ENCODE measurements at places on chromosomes 13 and 19.

DNA sequence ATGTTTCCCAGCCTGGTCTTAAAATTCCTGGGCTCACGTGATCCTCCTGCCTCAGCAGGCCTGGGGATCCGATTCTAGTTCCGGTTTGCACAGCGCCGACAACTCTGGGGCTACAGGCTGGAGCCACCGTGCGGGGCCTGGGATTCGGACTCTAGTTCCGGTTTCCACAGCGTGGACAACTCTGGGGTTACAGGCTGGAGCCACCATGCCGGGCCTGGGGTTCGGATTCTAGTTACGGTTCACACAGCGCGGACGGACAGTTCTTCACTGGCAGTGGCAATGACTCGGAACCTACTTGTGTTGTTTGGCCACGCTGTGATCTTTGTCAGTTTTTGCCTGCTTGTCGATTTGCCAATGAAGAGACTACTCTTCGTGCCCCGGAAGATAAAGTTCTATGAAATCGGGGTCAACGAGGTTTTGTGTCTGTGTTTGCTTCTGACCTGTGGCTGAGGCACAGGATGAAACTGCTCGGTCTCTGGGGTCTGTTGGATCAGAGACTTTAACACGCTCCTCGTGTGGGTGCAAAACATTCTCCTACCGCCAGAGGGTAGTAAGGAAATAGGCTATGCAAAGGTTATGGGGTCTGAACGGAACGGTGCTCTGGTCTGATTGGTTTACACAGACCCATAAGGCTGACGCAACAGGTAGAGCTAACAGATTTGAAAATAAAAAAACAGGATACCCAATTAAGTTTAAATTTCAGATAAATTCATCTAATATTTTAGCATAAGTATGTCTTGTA, 12.1 kb upstream of the ZSCAN1 start:
- DNase-seq: no peak

DNA sequence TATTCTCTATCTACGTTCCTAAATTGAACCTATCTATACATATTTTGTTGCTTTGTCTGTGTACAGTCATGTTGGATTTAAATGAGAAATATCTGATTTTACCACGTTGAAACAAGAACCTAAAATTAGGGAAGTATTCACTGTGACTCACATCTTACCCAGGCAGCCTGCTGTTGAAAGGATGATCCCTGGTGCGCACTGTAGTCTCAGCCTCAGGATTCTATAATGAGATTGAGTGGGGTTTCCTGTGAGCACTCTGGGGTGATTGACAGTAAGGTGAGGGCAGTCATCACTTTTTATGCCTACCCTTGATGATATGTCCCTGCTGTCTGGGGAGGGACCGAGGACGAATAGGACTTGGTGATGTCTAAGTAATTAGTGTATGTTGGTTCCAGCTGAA, 35.4 kb downstream of the PCCA start:
- DNase-seq: no peak

- DNase-seq: no peak
Observed at GRCh38 chr13:61180234-61180633, 235.4 kb downstream of the PCDH20 start.

DNA sequence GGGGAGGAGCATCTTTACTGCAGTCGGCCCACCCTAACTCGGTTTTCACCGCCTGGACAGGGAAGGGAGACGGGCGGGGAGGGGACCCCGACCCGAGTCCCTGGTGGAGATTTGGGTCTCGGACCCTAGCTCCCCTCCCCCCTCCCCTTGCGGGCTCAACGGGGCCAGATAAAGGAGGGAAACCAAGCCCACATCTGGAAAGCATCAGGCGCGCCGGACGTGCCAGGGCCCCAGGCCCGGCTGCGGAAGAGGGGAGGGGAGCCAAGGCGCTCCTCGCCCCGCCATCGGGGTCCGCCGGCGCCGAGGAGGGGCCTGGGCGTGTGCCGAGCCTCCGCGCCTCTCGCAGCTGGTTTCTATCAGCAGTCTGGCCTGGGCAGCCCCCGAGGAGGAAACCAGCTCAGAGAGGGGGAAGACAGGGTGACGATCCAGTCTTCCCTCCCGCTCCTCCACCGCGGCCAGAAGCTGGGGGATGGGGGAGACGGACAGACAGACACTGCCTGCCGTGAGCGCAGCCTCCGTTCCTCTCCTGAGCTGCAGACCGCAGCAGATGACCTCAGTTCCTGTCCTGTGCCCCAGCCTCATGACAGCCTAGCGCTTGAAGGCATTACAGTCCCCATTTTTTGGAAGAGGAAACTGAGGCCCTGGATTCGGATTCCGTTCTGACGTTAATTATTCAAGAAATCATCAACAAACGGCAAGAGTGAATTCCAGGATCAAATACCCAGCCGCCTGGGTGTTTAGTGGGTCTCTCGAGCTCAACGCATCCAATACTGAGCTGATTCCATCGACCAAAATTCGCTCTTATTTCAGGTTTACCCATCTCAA, 3.6 kb upstream of the GNG8 start:
- DNase-seq: no peak

DNA sequence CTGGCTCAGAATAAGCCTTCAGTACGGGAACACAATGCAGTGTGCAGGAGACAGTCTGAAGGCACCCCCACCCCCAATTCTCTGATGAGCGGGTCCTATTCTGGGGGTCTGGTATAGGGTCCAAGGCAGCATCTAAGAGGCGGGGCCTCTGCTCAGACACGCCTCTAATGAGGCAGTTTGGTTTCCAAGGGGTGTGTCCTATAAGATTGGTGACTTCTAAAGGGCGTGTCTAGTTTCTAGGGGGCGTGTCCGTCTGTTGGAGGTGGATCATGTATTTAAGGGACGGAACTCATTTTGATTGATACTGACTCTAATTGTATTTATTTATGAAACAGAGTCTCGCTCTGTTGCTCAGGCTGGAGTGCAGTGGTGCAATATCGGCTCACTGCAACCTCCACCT, 8.7 kb downstream of the FIZ1 start:
- no peak for DNase-seq

GRCh38 chr19:4584670-4585460, 25.4 kb upstream of the SEMA6B start:
- DNase-seq: no peak

DNA sequence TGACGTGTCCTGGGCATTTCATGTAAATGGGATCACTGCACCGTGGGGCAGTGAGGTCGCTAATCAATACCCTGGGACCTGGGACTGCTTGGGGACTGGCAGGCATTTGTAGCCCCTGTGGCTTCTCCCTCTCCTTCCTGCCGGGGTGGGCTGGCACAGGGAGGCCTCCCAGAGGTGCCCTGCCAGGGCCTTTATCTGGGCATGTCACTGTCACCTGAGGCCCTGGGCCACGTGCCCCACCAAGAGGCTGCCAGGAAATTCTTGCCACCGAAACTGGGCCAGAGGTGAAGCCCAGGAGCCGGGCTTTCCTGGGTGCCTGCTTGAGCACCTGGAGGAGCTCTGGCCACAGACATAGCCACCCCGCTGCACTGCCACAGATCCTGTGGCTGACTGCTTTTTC, 1.8 kb upstream of the NMRK2 start:
- no peak for DNase-seq

DNA sequence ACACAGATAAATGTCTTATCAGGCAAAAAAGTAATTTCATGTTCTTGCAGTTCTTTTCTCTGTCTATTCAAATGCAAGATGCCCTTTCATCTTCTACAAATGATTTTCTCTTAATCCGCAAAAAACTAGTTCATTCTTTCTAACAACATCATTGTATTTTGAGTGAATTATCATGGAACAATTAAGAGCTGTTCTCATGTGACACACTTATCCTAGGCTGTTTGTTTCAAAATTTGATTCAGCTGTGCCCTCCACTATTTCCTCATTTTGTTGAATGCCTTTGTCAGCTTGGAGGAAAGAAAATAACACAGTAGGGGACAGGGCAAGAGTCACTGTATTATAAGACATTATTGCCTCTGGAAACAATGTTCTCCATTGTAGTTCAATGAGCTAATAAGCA, 396.9 kb downstream of the KCTD12 start:
- no peak for DNase-seq

GRCh38 chr19:48628486-48629296, 8.5 kb downstream of the DBP start:
- DNase-seq: no peak

GRCh38 chr19:4568886-4569285, 9.4 kb upstream of the SEMA6B start:
- DNase-seq: no peak

GRCh38 chr13:20624213-20624612, 57.3 kb downstream of the IFT88 start:
- no peak for DNase-seq

DNA sequence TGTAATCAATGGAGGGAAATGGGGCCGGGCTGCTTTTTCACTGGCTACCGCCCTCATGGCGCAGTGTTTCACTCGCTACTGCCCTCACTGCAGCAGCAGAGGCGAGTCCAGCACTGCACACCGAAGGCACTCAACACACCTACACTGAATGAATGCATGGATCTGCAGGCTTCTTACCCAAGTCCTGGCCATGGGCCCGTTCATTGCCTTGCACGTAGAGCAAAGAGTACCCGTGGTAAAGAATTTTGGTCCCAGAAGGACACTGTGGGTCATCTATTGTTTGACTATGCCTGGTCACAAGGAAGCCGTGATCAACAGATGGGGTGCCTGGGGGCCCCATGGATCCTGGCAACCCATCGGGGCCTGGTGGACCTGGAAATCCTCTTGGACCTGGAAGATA, 144.9 kb downstream of the COL4A1 start:
- no peak for DNase-seq

- no peak for DNase-seq
Observed at GRCh38 chr13:112767506-112768471, 78.0 kb downstream of the ATP11A start.

DNA sequence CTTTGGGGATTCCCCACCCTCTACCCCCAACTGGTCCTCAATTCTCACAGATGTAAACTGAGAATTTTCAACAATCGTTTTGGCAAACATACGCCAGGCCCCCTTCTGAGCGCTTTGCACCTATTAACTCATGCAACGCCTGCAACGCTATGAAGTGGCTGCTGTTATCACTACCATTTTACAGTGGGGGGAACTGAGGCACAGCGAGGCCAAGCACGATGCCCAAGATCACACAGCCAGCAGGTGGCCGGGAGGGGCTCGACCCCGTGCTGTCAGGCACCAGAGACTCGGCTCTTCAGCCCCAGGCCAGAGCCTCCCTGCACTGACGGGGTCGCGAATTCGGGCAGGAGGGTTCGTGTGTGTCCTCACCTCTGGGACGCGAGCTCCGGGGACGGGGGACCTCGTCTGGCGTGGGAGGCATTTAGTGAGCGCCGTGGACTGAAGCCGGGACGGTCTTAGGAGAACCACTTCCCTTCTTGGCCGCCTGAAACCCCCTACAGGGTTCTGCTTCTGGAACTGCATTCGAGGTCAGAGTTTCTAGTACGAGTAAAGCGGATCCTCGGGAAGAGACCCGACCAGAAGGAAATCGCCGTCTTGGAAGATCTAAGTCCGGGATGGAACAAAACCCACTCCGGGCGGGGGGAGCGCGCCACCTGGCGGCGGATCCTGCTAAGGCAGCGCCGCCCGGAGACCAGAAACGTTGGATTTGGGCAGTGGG, 21.0 kb downstream of the ZNF114 start:
- peak; percentile 69 for DNase-seq

GRCh38 chr13:104414771-104415170, 1348.6 kb upstream of the SLC10A2 start:
- DNase-seq: no peak

DNA sequence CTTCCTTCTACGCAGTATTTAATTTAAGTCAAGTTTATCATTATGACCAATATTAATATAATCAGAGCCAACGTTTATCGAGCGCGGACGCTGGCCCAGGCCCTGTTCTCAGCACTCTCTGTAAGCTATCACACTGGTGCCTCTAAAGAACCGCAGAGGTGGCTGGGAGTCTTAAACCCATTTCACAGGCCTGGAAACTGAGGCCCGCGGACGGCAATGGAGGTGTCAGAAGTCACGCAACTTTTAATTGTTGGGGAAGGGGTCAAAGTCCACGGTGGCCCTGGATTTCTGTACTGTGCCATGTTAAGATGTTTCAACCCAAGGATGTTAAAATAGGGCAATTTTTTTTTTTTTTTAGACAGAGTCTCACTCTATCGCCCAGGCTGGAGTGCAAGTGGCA, 8.8 kb downstream of the PTPRS start:
- DNase-seq: no peak

DNA sequence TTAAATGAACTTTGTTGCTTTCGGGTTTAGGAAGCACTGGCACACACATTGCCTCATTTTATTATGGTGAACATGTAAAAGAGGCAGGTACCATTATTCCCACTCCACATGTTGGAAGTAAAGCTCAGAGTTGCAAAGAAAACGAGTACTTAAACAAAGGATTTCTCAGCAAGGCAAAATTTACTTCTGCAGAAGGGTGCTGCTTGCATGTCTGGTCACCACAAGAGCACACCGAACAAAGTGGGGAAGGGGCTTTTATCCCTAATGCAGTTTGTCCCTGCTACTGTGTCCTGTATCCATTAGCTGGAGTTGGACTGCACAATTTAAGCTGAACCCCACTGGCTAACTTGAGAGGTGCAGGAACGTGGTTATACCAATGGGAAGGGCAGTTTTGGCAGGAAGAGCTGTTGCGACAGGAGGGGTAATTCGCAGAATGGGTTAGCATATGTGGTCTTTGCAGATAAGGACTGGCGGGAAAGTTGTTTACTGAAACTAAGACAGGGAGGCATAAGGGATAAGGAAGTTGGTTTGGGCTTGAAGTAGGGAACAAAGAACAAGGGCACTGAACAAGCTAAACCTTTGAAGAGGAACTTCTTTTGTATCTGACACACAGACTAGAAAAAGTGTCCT, 545.5 kb downstream of the UQCRFS1 start:
- DNase-seq: no peak

DNA sequence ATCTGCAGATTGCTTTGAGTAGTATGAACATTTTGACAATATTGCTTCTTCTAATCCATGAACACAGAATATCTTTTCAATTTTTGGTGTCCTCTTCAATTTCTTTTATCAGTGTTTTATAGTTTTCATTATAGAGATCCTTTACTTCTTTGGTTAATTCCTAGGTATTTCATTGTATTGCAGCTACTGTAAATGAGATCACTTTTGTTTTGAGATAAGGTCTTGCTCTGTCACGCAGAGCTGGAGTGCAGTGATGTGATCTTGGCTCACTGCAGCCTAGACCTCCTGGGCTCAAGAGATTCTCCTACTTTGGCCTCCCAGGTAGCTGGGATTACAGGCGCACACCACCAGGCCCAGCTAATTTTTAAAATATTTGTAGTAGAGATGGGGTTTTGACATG, 9.8 kb downstream of the CYP2A7 start:
- no peak for DNase-seq

GRCh38 chr13:100892981-100893380, 218.4 kb upstream of the TMTC4 start:
- DNase-seq: no peak

GRCh38 chr13:65826657-65827056, 1403.5 kb downstream of the PCDH9 start:
- DNase-seq: no peak

- DNase-seq: no peak
Observed at GRCh38 chr13:100610391-100611347, 22.1 kb upstream of the GGACT start.

- no peak for DNase-seq
Observed at GRCh38 chr19:18150776-18151624, 2.0 kb upstream of the PIK3R2 start.

- no peak for DNase-seq
Observed at GRCh38 chr13:100600461-100600860, 11.9 kb upstream of the GGACT start.
